A172 (cell line): ENCODE measurements at places on chromosomes 3 and 15. TPM values are rescaled to one million over a fixed set of nuclear protein-coding genes. Genes with fewer than 3 reads are reported as not detected.

GRCh38 chr3:186705882-186706780 is 11.0 kb upstream of the KNG1 start:
- no peak for DNase-seq

SPTBN5 gene
- total RNA-seq = 0.16 and 0.22 TPM in 2 replicates

DNA sequence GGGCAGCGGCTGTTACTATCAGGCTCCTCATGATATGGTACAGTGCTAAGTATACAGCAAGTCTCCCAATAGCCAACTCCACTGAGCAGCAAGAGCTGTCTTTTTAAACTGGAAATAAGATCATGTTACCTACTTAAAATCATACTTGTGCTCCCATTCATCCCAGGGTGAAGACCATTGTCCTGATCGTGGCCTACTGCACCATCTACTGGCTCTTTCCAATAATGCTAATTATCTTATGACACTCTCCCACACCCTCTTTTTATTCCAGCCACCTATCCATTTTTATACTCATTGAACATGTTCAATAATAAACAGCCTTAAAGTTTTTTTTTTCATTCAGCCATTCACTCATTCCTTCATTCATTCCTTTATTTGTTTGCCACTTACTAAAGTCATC is 117.7 kb downstream of the GBE1 start:
- peak; percentile 14 for DNase-seq

DNA sequence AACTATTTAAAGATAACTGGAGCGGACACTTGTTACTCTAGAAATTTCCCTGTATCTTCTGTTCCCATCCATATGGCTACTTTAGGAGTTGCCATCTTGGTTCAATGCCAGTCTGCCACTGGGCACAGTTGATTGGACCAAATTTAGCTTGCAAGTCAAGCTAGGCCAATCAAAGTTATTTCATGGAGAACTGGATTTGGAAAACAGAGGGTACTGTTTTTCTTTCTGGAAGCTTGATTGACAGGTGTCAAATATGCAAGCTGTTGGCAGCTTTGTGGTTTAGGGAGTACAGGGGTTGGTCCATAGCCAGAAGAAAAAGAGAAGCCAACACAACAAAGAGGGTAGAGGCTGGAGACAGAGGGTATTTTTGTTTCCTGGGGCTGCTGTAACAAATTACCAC is 33.4 kb upstream of the KLHL25 start:
- DNase-seq = no peak

DNA sequence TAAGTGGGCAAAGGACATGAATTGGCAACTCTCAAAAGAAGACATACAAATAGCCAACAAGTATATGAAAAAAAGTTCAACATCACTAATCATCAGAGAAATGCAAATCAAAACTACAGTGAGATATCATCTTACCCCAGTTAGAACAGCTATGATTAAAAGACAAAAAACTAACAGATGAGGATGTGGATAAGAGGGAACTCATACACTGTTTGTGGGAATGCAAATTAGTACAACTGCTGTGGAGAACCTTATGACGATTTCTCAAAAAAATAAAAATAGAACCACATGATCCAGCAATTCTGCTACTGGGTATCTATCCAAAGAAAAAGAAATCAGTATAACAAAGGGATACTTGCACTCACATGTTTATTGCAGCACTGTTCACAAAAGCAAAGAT is 28.6 kb downstream of the NEK10 start:
- no peak for DNase-seq
